ENCODE measurements at places on chromosomes 3 and 15.

DNA sequence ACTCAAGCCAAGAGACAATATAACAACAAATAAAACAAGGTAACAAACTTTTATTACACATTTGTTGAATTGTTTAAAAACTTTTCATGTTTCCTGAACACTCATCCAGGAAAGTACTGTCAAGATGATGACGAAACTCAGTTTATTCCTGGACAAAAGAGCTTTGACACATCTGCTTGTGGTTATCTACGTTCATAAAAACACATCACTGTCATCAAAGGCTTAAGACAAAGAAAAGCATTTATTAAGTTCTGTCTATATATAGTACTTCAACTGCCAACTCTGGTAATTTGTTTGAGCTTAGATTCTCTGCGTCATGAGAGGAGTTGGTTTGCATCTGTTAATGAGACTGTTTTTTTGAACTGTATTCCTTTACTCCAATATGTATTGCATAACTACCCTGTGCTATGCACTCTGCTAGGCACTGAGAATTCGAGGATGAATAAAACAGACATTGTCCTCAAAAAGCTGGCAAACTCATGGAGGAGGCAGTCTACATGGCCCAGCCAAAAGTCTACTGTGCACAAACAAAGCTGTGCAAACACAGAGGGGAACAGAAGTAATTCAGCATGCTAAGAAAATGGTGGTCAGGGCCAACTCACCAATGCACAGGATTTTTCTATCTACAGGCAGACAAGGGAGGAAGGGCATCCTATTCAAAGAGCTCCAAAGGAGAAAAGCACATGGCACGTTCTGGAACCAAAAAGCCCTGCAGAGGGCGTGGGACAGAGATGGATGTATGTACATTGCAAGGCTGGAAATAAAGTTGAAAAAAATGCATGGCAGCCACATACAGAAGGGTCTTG, 21.5 kb downstream of the PLD1 start:
- DNase-seq, result peak; percentile 51

DNA sequence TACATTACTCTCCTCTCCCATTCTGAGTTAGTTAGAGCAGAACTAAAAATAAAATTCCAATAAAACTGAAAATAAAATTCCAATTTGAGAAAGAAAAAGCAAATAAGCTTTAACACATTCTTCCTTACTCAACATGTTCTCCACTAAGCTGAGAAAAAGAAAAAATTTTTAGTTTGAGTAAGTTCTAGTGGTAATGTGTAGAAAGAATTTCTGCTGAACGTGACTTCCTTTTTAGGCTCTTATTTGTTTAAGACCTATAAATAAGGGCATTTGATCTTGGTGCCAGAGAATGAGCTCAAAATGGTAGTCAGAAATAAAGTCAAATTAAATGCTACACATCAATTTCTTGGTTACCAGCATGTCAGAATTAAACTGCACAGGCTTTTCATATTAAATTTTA, 57.6 kb upstream of the ABHD10 start:
- DNase-seq, result no peak

DNA sequence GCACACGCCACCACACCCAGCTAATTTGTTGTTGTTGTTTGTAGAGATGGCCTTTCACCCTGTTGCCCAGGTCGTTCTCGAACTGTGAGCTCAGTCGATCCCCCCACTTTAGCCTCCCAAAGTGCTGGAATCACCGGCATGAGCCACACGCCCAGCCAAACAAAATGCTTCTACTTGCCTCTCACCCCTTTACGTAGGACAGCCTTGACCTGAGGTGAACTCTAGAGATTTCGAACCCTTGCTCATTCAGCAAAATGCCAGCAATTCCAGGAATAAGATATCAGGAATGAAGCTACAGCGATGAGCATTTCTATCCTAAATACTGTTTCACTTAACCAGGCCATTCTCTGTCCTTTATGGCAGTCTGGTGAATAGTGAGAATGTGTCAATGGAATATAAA, 135.0 kb downstream of the LRRK1 start:
- no peak for DNase-seq

GRCh38 chr3:124883766-124884473, 3.2 kb downstream of the ITGB5 start:
- no peak for DNase-seq

DNA sequence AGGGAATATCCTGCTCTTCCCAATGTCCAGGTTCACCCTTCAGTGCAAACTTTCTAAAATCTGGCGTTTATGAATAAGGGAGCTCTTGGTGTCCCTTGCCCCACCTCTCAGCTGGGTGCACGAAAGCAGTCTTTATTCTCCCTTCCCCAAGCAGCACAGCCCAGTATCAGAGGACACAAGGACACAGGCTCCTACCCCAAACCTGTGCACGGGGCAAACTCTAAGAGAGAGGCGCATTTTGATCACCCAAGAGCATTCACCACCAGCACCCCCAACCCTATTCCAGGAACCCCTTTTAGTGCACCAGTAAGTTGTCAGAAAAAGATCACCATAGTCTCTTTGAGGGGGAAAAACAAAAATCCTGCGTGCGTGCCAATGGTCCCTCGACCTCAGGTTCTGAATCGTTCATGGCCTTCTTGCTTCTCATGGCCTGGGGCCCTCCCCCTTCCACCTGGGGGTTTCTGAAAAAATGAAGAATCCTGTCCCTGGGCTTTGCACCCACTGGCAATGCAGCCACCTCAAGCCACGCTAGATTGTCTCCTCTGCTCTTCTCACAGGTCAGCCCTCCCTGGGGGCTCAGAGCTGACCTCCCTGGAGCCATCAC, 78.9 kb downstream of the FAM174B start:
- DNase-seq, result no peak

DNA sequence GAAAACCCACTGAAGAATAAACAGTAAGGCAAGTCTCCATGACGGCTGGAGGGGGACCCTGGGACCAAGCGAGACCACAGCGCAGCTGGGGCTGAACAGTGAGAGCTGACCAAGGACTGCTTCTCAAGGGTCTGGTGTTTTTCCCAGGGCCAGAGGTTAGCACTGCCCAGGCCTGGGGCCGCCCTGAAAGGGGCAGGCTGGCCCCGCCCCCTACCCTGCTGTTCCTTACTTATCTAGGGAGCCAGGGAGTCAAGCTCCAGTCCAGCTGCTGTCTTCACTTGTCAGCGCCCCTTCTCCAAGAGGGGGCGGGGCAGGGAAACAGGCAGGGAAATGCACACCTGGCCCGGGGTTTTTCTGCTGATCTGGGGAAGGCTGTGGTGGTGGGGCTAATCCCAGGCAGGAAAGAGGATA, 51.6 kb upstream of the HACD2 start:
- no peak for DNase-seq

DNA sequence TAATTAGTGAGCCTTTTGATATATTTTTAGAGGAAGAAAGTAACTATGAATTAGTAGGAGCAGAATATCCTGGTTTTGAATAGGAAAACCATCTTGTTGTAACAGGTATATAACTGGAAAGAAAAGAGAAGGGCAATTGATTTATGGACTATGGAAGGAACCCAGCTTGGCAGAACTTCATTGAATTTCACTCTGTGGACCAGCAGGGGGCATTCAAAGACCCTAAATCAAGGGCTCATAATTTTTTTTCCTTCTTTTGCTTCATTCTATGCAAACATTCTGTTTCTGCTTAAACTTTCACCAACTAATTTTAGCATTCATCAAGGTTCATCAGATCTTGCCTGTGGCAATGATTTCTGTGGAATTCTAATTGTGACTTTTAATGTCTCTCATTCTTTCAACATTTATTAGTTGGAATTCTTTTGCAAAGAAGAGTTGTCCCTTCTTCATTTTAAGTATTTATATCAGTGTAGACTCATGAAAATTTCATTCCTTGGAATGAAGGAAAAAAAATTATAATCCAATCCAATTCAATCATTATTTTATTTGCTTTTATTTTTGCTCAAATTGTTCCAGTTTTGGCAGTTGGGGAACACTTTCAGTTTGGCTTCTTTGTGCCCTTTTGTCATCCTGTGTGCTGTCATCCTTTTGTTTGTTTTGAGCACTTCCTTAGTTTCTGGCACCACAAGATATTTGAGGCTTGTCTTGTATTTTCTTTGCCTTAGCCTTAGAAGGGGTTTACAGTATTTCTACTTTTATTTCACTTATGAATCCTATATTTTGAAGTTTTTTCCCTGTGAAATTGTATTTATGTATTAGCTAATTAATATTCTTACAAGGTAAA, 30.4 kb downstream of the NXPE3 start:
- peak; percentile 68 for DNase-seq

DNA sequence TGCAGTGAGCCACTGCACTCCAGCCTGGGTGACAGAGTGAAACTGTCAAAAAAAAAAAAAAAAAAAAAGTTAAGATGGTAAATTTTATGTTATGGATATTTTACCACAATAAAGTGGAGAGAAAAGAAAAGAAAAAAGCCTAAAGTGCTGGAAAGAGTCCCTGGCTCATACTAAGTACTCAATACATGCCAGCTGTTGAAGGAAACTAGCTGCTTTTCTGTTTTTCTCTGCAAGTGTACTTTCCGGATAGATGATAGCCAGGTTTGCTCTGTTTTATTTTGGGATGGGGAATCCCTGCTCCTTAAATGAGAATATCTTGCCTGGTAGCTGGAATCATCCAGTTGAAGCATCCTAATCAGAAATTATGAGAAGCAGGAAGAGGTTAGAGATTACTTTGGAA, 10.9 kb downstream of the EID1 start:
- no peak for DNase-seq

DNA sequence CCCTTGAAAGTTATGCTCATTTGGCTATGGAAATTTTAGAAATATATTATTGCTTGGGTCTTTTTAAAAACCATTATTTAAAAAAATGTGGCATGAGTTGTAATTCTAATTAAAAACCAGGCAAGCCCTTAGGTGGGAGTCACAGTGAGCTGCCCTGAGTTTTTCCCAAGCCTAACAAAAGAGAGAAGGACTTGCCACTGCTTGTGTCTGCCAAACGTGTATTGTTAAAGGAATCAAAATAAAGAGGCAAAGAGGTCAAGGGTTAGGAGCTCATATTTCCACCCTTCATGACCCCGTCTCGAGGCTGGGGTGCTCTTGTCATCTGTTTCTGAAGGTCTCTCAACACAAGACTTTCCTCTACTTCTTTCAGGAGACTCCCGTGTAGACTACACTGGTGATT, 321.1 kb downstream of the ZIC1 start:
- DNase-seq, result no peak

GRCh38 chr3:11582191-11582968, 61.3 kb downstream of the VGLL4 start:
- peak; percentile 72 for DNase-seq

DNA sequence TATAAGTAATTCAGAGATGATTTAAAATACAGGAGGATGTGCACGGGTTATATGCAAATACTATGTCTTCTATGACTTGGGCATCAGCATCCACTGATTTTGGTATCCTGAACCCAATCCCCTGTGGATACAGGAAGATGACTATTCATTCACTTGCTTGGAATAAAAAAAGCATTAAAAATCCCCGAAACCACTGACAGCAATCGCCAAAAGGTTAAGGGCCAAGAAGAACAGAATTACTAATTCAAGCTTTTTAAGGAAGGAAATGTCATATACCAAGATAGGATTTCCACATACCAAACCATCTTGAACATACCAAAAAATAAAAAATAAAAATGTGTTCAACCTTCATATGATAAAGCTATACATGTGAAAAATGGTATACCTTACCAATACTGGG, 93.7 kb downstream of the DLG1 start:
- DNase-seq, result no peak

DNA sequence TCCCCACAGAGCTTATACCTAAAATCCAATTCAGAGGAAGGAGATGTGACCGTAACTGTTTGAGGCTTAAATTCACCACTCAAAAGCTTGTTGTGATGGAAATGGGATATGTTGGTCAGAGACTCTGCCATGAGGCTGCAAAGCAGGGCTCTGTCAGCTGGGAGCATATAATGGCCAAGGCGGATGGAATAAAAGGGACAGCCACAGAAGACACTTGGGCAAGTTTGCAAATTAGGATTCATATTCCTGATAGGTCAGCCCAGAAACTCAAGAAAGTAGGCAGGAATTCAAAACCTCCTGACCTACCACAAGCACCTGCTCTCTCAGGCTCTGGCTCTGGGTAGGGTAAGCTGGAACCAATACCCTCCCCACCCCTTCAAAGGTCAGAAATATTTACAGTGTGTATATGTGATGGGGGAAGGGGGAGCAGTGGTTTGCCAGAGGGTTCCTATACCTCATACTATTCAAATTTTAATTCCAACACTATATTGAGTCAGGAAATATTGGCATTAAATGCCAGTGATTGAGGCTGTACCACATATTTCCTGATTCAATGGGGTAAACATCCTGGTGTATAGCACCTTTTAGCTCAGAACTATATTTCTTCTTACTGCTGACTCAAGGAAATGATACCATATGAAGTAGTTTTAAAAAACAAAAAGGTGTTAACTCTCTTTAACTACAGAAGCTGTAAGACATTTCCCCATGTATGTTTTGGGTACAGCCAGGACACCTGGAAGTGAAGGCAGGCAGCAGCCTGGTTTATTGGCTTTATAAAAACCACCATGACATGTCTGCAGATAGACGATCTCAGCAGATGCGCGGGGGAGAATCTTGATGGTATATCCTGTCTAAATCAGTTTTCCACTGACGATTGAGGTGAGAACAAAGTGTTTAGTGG, 19.2 kb downstream of the FYCO1 start:
- no peak for DNase-seq

- no peak for DNase-seq
Measured at GRCh38 chr3:160417311-160417710, 17.9 kb downstream of the SMC4 start.

DNA sequence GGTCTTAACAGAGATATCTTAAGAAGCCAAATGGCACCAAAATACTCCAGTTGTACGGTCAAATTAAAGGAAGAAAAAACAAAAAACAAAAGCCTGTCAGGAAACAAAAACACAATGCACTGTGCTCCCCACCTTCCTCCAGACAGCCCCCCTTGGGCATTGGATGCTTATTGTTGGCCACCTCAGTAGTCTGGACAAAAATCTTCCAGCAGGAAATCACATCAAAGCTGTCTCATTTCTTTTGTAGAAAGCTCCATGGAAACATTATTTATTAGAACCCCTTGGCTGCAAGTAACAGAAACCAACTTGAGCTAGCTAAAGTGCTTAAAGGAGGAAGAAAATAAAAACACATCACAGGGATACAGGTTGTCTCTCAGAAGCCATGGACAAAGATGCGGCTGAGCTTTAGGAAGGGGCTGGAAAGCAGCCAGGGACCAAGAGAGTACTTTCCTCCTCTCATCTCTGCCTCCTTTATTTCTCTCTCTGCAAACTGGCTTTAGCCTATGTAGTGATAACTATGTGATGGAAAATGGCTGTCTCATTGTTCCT, 651.5 kb upstream of the ADAMTS9 start:
- DNase-seq, result no peak

- DNase-seq, result no peak
Measured at GRCh38 chr3:31960793-31961431, 20.1 kb downstream of the OSBPL10 start.

DNA sequence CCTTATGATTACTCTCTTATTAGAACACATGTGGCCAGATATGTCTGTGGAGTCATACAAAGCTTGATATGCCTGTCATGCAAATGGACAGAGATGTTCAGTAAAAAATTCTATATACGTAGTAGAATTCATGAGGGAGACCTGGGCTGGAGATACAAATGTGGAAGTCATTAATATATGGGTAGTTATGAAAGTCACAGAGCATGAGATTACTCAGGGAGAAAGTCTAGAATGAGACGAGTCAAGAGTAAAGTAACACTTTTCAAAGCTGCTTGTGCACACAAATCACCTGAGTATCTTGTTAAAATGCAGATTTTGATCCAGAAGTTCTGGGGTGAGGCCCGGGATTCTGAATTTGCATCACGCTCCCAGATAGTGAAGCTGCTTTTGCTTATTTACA, 28.4 kb downstream of the OXSM start:
- DNase-seq, result no peak

GRCh38 chr3:165279471-165279870, 83.3 kb upstream of the SLITRK3 start:
- DNase-seq, result no peak

GRCh38 chr15:73296609-73297353, 72.0 kb downstream of the HCN4 start:
- no peak for DNase-seq

Data from Kasumi-1 (cell line).